ENCODE measurements at places on chromosomes 13 and 19. TPM values are rescaled to one million over a fixed set of nuclear protein-coding genes. Genes with fewer than 3 reads are reported as not detected.
A peak's percentile ranks its signal among the peaks of the same experiment; 100 is the strongest.

The TMPRSS9 gene
- total RNA-seq: 2.6 TPM

The ZNF382 gene
- total RNA-seq: 8.4 TPM

The ZNF229 gene
- total RNA-seq: 7.6 TPM

DNA sequence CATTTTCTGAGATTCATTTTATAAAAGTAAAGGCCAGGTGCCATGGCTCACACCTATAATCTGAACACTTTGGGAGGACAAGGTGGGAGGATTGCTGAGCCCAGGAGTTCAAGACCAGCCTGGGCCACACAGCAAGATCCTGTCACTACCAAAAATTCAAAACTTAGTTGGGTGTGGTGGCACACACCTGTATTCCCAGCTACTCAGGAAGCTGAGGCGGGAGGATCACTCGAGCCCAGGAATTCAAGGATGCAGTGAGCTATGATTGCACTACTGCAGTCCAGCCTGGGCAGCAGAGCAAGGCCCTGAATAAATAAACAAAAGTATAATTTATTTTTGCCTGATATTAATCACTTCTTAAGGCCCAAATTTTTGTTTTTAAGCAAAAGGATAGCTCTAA, 40.5 kb downstream of the DHRS12 start:
- no peak for DNase-seq

- no peak for DNase-seq
These were observed 58.1 kb upstream of the UBL3 start for GRCh38 chr13:29908416-29909080.

DNA sequence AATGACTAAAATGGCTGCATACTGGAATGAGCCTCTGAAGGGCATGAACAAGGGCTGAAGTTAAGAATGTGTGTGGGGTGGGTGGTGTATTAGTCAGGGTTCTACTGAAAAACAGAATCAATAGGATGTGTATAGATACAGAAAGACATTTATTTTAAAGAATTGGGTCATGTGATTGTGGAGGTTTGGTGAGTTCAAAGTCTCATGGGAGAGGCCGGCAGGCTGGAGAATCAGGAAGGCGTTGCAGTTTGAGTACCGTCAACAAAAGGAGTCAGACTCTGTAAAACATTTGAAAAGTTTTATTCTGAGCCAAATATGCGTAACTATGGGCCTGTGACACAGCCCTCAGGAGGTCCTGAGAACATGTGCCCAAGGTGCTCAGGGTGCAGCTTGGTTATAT, 24.5 kb upstream of the CYSLTR2 start:
- no peak for DNase-seq

DNA sequence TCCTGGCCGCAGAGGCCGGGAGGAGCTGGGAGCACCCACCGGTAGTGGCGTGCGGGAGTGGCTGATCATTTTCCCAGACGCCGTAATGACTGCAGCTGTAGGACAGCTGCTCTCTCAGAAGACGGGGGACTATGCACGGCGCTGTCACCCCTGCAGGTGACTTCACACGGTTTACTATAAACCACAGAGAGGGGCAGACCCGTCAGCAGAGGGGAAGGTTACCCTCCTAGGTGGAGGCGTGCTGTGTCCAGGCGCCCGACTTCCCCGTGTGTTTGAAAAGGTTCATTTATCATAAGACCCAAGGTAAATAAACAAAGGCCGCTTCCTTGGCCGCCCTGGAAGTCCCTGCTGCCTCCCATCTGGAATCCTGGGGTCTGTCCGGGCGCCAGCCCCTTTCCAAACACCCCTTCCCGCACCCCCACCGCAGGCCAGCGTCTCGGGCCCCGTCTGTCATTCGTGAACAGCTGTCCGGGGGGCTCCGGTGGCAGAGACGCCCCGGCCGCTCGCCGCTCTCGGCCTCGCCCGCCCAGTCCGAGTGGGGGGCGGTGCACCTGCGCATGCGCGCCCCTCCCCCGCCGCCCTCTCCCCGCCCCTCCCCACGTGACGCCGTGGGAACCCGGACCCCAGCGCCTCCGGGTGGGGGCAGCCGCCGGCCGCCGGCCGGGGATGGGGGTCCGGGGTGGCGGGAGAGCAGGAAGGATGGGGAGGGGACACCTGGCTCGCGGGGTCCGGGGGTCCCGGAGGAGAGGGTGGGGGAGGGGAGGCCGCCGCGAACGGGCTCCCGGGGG, 915 bp downstream of the SHC2 start:
- no peak for DNase-seq

DNA sequence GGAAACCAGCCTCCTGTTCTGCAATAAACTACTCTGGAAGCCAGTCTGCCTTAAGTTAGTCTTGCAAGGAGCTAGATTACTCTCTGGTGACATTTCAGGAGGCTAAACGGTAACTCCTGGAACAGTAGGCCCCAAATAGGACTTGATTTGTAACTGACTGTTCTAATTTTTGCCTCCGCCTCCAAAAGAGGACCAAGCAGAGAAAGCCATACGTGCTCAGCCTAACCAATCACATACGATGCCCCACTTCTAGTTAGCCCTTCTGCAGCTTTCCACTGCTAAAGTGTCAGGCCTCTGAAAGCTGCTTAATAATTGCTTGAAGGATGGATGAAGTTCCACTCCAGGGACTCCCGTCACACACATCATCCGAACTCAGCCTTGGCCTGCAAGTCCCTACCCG, 744 bp downstream of the ZNF805 start:
- no peak for DNase-seq

GRCh38 chr13:55566779-55567178, 1573.9 kb upstream of the PRR20A start:
- DNase-seq: no peak

DNA sequence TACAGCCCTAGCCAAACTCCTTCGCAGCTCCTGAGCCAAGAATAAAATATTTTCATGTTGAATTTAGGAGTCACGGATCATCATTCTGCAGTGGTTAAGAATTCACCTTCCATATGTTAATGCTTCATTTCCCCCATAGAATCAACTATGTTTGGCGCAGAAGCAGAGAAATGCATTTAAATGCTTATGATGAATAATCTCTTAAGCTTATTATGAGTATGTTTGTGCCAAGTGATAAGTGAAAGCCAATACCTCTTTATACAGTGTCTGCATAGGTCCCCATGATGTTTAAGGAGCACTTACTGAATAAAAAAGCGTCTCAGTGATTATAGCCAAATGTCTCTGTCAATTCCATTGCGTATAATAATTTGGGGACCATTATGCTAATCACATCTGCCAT, 32.7 kb upstream of the POMP start:
- no peak for DNase-seq

GRCh38 chr13:64347664-64348063, 2882.5 kb downstream of the PCDH9 start:
- DNase-seq: no peak

DNA sequence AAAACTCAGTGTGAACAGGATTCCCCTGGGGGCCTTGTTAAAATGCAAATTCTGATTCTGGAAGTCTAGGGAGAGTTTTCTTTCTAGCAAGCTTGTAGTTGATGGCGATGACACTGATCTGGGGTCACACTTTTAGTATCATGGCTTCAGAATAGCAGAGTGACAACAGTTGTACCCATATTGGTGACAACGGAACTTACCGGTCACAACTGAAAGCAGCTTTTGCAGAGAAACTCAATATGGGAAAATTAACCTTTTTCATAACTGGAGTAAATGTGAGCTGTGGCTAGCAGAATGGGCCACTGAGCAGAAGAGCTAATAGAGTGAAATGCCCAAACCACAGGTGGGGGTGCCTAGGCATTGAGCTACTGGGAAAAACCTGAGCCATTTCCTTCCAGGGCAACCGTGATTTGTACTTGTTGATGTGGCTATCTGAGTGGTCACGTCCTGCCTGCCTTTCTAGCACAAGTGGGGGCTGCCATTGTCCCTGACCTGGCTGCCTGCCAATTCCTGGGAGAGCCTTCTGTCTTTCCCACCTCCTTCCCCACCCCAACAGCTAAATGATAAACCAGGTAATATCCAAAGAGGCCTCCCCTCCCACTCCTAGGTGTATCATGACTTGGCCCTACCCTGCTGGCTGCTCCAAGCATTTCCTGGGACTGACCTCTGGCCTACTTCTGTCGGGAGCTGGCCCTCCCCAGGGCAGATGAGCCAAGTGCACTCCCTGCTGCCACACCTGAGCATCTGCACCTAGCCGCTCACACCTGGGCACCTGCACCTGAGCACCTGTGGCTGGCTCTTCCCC, 1.7 kb upstream of the SLC10A2 start:
- no peak for DNase-seq

DNA sequence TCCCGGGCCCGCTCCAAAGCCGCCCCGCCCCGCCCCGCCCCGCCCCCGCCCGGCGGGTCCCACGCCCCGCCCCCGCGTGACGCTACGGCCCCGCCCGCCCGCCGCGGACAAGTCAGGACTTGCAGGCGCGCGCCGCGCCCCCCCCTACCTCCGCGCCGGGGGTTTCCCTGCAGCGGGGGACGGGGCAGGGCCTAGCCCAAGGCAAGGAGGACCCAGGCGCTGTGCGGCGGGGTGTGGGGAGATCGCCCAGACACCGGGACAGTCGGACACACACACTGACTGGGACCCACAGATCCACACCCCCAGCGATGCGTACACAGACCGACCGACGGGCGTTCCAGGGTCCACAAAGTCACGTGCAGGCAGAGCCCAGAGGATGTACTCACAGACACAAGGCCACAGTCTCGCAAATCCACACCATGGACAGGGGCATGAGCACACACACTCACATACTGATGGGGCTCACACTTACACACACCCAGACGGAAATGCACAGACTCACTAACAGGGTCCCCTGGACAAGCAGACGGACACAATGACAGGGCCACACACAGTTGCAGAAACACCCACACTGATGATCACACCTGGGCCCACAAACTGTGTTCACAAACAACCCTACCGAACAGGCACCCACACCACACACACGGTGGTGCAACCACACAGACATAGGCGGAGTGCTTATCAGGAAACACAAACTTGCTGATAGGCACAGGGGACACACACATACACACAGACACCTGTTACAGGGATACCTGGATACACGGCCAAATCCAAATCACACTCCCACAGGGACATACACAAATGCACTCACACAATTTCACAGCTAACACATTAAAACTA, 436 bp upstream of the BBC3 start:
- peak; percentile 98 for DNase-seq

GRCh38 chr13:112697756-112698655, 8.2 kb downstream of the ATP11A start:
- DNase-seq: peak; percentile 66

- DNase-seq: no peak
These were observed 24.9 kb upstream of the PIK3R2 start for GRCh38 chr19:18128044-18128443.

- no peak for DNase-seq
These were observed 6.9 kb upstream of the ATF5 start for GRCh38 chr19:49921871-49922795.

GRCh38 chr19:46927106-46927505, 66.3 kb downstream of the ARHGAP35 start:
- DNase-seq: no peak

DNA sequence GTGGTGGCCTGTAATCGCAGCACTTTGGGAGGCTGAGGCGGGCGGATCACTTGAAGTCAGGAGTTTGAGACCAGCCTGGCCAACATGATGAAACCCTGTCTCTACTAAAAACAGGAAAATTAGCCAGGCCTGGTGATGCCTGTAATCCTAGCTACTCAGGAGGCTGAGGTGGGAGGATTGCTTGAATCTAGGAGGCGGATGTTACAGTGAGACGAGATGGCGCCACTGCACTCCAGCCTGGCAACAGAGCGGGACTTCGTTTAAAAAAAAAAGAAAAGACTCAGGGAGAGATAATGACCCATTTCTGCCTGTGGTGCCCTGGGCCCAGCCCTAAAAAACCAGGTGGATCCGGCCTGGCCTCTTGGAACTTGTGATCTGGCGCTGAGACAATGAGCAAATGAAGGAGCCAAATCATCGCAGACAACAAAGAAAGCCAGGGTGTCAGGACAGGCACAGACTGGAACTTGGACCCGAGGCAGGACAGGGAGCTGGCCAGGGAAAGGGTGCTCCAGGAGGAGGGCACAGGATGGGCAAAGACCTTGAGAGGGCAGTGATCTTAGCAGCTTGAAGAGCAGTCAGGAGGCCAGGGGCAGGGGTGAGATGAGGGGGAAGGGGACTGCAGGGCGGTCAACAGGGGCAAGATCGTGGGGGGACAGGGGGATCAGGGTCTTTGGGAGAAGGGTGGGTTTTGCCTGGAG, 962 bp upstream of the JAK3 start:
- DNase-seq: no peak

DNA sequence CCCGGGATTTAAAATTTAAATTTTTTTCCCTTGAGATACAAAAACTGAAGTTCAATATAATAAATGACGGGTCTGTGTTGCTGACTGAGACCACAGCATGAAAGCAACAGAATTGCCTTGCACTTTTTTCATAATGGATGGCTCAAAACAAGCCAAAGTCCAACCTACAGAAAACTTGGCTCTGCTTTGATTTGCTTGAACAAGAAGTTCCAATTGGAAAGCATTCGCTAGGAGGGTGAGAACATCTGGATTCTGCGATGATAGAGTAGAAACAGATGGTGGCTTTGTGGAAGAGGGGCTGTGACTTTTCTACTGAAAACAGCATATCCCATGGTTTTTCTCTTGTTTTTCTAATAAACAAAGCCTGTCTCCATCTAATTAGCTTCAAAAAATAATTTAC, 46.4 kb downstream of the THSD1 start:
- DNase-seq: no peak

DNA sequence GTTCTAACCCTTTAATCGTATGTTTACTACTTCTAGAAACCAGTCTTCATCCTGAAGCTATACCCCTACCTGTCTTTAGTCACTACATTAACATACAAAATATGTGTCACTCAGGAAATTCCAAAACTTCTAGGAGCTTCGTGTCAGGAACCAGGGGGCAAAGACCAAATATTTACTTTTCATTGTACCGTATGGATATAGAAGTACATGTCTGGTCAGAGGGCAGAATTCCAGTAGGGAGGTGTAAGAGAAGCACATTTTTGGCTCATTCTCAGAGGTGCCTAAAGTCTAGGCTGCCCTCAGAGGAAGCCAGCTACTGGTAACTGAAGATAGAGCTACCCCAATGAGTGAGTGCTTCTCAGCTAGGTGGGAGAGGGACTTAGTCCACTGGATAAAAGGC, 320.7 kb downstream of the DIAPH3 start:
- DNase-seq: no peak

GRCh38 chr13:50589651-50590054, 253.8 kb downstream of the DLEU7 start:
- no peak for DNase-seq

GRCh38 chr13:34145061-34145460, 327.1 kb downstream of the RFC3 start:
- DNase-seq: no peak

DNA sequence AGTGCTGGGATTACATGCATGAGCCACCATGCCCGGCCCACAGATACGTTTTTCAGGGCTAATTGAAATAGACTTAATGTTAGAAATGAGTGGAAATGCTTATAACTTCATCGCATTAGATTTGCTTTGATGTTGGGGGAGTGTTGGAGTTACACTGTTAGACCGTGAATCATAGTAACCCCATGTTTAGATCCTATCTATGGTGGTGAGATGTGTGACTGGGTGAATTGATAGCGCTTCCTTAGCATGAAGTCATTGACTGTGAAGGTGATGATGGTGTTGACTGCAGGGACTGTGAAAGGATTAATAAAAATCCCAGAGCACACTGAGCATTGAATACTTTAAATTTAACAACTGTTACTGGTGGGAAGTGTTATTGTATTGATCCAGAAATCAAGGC, 1.7 kb downstream of the ZNF264 start:
- DNase-seq: no peak

GRCh38 chr13:27920677-27921420, 1.0 kb downstream of the PDX1 start:
- no peak for DNase-seq
